ENCODE measurements at places on chromosomes 3 and 15. TPM values are rescaled to one million over a fixed set of nuclear protein-coding genes. Genes with fewer than 3 reads are reported as not detected.

GRCh38 chr3:127427156-127427555 is 139.3 kb upstream of the PRR20G start:
- H3K4me3 ChIP-seq: no peak overlapping the region
- no peak for DNase-seq
- no peaks in the 10 kb centered on the region for H3K4me1 ChIP-seq

GRCh38 chr15:51328926-51329325 is 9.5 kb downstream of the CYP19A1 start:
- H3K4me3 ChIP-seq: no peak overlapping the region
- peaks cover 18% of the 10 kb centered on the region for H3K4me1 ChIP-seq
- H3K36me3 ChIP-seq: no peaks in the 10 kb centered on the region

DNA sequence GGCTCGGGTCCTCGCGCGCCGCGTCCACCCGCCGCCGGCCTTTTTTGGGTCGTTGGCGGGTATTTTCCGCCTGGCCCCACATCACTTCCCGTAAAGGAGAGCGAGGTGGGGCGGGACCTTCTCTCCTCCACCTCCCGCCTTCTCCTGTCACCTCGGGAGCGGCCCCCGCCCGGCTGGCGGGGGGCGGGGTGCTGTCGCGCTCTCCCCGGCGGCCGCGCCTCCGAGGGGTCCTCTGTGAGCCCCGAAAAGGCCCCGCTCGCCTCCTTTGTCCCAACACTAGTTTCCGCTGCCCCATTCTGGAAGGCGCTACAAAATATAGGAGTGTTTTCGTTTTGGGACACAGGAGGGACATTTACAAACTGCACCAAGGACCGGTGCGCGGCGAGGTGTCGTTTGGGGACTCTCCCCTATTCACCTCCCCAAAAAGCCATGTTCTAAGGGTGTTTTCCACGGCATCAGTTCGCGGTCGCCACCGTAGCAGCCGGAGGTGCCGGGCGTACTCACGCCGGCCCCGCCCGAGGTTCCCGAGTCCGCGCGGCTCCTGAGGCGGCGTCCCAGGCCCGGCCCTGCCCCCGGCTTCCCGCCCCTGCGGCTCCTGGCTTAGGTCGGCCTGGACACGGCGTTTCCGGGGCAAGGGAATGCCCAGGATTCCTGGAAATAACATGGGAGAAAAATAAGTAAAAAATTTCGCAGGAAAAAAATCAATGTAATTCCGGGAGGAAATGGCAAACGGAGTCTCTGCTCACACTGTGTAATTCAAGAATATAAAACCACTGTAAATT is at the start of gene RAB27A:
Gene RAB27A, minus strand, starts transcription at position 68 of the 782 bp plus-strand sequence. CDS start 54,879 bp downstream, outside the sequence.
- H3K27ac ChIP-seq: peak within 1 kb of the TSS; percentile 77
- peaks cover 16% of the 10 kb centered on the region for H3K4me1 ChIP-seq
- no peaks in the 10 kb centered on the region for H3K27me3 ChIP-seq

DNA sequence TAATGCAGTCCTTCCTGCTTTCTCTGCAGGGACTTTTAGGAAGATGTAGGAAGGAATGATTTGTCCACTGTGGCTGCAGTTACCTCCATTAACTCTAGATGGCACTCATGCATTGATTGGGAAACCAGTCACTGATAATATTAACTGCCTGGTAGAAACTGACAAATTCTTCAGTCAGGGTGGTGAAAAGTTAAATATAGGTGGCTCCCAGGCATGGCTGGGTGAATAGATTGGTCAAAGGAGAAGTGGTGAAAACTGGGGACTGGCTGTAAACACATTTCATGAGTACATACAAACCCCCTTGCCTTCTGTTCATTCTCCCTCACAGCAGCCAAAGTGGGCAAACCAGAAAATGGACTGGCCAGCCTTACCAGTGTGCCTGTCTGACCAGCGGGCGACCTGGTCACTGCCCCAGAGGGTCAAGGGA is 333.4 kb downstream of the THSD4 start:
- no peaks in the 10 kb centered on the region for H3K27me3 ChIP-seq
- H3K36me3 ChIP-seq: no peaks in the 10 kb centered on the region
- DNase-seq: no peak
- H3K4me3 ChIP-seq: no peak overlapping the region

DNA sequence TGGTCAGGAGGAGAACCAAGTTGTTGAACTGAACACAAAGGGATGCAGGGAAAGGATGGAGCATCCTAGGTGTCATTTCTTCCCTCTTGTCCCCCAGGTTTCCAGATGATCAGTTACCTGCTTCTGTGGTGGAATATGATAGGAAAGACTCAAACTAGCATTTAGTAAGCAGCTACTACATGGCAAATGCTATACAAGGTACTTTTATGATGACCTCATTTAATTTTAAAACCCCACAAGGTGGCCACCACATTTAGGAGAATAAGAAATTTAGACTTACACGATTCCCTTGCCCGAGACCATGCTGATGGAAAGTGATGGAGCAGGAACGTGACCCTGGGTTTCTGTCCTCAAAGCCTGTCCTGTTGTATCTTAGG is 40.9 kb downstream of the CCR4 start:
- H3K4me3 ChIP-seq: no peak overlapping the region
- no peaks in the 10 kb centered on the region for H3K4me1 ChIP-seq
- DNase-seq: no peak
- no peaks in the 10 kb centered on the region for H3K36me3 ChIP-seq
- H3K27me3 ChIP-seq: no peaks in the 10 kb centered on the region
- no peak overlapping the region for H3K27ac ChIP-seq

DNA sequence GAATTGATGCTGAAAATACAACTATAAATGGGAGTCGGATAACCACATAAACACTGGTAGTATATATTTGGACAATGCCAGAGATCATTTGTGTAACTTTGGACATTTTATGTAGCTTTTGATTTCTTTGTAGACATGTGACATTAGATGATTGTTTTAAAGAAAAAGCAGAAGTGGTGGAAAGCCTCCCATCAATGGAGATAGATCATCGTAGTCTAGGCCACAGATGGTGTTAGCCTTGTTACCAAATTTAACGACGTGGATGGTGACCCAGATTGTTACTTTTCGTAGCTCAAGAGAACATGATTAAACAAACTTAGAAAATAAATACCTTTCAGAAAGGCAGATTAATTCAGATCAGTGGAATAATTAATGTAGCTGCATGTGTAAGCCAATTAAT is 8.8 kb downstream of the CACNA1D start:
- no peak overlapping the region for H3K27ac ChIP-seq
- no peaks in the 10 kb centered on the region for H3K4me1 ChIP-seq
- H3K27me3 ChIP-seq: peaks cover 21% of the 10 kb centered on the region
- DNase-seq: no peak
- no peak overlapping the region for H3K4me3 ChIP-seq

GRCh38 chr15:27214032-27214431 is 243.1 kb downstream of the GABRG3 start:
- no peak for DNase-seq
- H3K4me3 ChIP-seq: no peak overlapping the region
- H3K27ac ChIP-seq: no peak overlapping the region
- no peaks in the 10 kb centered on the region for H3K4me1 ChIP-seq
- H3K36me3 ChIP-seq: no peaks in the 10 kb centered on the region
- H3K27me3 ChIP-seq: no peaks in the 10 kb centered on the region

GRCh38 chr3:123385981-123386380 is 62.9 kb downstream of the ADCY5 start:
- peak; percentile 69 for DNase-seq
- peak overlapping the region; percentile 88 for H3K27ac ChIP-seq
- no peak overlapping the region for H3K4me3 ChIP-seq

GRCh38 chr3:140292170-140292569 is 357.2 kb downstream of the CLSTN2 start:
- H3K4me1 ChIP-seq: no peaks in the 10 kb centered on the region
- H3K4me3 ChIP-seq: no peak overlapping the region
- H3K27ac ChIP-seq: no peak overlapping the region

GRCh38 chr3:118577055-118577777 is 457.4 kb downstream of the IGSF11 start:
- DNase-seq: no peak
- H3K27me3 ChIP-seq: no peaks in the 10 kb centered on the region
- H3K4me1 ChIP-seq: no peaks in the 10 kb centered on the region
- H3K36me3 ChIP-seq: no peaks in the 10 kb centered on the region
- H3K27ac ChIP-seq: no peak overlapping the region

GRCh38 chr3:50334339-50335075 is 6.1 kb downstream of the RASSF1 start:
- no peaks in the 10 kb centered on the region for H3K27me3 ChIP-seq
- peak overlapping the region; percentile 96 for H3K27ac ChIP-seq
- peak overlapping the region; percentile 97 for H3K4me3 ChIP-seq

Gene TMEM212
- not detected for total RNA-seq

Gene UCN2
- total RNA-seq: not detected

Gene PLCB2
- 7.1 TPM for total RNA-seq

Gene VEPH1
- total RNA-seq: not detected

DNA sequence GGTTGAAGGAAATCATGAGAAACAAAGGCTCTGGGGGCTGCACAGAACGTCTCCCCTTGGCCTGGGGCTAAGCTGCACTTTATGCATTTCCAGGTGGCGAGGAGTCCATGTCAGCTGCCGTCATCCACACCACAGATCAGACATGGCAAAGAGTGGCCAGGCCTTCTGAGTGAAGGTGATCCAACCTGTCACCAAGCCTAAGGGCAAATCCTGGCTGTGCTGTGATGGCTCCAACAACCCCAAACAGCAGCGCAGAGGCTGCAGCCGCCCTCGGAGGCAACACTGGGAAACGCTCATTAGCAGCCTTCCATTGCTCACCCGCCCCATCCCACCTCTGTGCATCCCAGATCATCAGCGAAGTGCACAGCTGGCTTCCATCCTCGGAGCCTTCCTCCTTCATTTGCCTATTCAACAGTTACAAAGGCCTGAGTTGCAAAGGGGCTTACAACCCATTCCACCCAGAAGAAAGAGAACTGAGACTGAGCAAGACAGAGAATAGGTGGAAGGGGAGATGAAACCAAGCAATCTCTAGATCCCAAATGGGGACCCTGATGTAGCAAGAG is 55.7 kb downstream of the SRGAP3 start:
- H3K4me3 ChIP-seq: no peak overlapping the region
- peaks cover 14% of the 10 kb centered on the region for H3K4me1 ChIP-seq
- DNase-seq: no peak

GRCh38 chr15:39195961-39196486 is 384.9 kb upstream of the THBS1 start:
- H3K4me3 ChIP-seq: no peak overlapping the region
- H3K27ac ChIP-seq: no peak overlapping the region
- no peak for DNase-seq
- H3K4me1 ChIP-seq: no peaks in the 10 kb centered on the region
- no peaks in the 10 kb centered on the region for H3K27me3 ChIP-seq
- no peaks in the 10 kb centered on the region for H3K36me3 ChIP-seq

DNA sequence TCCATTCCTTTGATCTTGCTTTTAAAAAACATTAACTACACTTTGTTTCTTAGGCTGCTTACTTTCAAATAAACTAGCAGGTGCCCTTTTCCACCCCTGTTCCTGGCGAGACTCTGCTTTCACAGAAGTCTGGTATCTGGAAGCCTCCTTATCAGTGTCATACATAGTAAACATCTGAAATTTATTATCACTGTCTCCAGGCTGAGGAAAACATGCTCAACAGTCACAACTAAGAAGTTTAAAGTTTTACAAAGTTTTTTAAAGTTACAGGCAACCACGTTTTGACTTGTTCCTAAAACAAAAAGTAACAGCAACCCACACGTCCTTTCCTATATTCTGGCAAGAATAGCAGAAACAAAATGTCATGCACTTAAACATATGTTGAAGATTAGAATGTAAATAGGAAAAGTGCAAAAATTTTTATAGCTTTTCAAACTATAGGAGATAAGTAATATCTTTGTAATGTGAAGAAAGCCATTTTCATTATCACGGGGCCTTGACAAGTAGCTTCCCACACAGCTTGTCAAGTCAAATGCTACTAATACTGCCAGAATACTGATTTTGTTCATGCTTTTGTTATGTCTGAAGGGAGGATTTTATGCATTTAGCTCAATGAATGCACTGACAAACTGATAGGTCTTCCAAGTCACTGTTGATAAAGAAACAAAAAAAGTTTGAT is 275.2 kb upstream of the KCNMB2 start:
- no peak overlapping the region for H3K27ac ChIP-seq
- no peak overlapping the region for H3K4me3 ChIP-seq
- H3K27me3 ChIP-seq: no peaks in the 10 kb centered on the region
- H3K4me1 ChIP-seq: peaks cover 6% of the 10 kb centered on the region
- no peaks in the 10 kb centered on the region for H3K36me3 ChIP-seq

GRCh38 chr15:72890043-72890442 is 106.5 kb upstream of the ADPGK start:
- DNase-seq: no peak
- H3K36me3 ChIP-seq: no peaks in the 10 kb centered on the region
- H3K27me3 ChIP-seq: peaks cover 10% of the 10 kb centered on the region
- H3K4me1 ChIP-seq: peaks cover 11% of the 10 kb centered on the region
- no peak overlapping the region for H3K4me3 ChIP-seq

DNA sequence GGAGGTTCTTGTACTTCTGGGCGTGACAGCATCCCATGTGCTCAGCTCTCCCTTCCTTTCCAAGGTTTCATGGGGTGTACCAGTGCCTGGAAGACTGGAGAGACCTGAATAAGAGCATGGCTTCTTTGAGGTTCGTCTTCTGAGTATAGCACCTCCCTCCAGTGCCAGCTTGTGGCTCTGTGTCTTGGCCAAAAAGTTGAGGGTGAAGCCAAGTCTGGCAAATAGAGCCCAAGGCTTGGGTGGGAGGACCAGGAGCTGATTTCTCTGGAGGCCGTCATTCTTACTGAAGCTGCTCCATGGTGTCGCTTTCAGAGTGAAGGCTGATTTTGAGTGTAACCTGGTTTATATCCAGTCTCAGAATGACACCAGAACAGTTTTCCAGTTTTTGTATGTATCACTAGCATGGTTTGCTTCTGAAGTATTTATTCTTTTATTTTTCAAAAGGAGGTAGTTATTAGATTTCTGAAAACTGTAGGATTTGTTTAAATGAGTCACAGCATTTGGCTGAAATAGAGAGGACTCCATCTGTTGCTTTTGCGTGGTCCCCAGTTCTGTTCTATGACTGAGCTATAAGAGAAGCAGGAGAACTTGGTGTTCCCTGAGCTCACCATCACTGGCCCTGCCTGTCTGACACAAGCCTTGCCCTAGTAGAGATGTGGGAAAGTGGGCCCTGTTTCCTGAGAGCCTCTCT is 47.2 kb downstream of the BSN start:
- H3K27me3 ChIP-seq: no peaks in the 10 kb centered on the region
- DNase-seq: no peak
- H3K4me3 ChIP-seq: no peak overlapping the region
- H3K4me1 ChIP-seq: no peaks in the 10 kb centered on the region

All from heart right ventricle (tissue), 16 donors.